Activated naive CD8-positive, alpha-beta T cell treated with anti-CD3 and anti-CD28 coated beads, Interleukin-2, amount 10 ng/mL, durations not matched to agents 7 days and 5 days (primary cell): ENCODE measurements at places on chromosomes 13 and 19. TPM values are rescaled to one million over a fixed set of nuclear protein-coding genes. Genes with fewer than 3 reads are reported as not detected.

DNA sequence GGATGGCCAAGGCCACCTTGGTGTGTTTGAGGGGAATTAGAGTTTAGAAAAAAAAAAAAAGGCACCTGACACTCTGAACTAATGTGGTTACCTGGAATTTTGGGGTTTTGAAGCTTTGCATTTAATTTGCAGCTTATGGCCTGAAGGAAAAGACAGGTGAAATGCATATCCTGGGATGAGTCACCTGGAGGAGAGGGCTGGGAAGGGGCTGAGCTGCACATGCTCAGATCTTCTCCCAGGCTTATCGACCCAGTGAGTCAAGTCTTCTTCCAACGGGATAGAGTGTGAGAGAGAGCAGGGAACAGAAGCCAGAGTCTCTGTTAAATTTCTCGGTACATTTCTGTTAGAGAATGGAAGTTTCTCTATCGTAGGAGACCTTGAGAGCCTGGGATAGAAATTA is 29.7 kb upstream of the ALOX5AP start:
- no peak for DNase-seq

GRCh38 chr19:42529248-42529764 is 1.0 kb upstream of the CEACAM1 start:
- DNase-seq, result peak; percentile 80

Gene WDR87
- total RNA-seq, result not detected

- no peak for DNase-seq
These were observed 13.5 kb upstream of the GAS6 start for GRCh38 chr13:113877149-113877990.

DNA sequence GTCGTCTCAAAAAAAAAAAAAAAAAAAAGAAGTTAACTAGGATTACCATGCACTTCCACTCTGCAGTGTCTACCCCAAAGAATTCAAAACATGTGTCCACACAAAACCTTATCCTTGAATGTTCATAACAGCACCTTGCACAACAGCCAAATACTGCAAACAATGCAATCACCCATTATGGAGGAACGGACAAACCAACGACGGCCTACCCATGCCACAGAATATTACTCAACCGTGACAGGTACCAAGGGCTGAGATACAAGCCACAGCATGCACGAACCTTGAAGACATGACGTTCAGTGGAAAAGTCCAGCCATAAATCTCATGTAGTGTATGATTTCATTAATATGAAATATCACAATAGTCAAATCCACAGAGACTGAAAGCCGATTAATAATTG is 3.0 kb upstream of the SHISA7 start:
- no peak for DNase-seq

Gene RNF113B
- not detected for total RNA-seq

DNA sequence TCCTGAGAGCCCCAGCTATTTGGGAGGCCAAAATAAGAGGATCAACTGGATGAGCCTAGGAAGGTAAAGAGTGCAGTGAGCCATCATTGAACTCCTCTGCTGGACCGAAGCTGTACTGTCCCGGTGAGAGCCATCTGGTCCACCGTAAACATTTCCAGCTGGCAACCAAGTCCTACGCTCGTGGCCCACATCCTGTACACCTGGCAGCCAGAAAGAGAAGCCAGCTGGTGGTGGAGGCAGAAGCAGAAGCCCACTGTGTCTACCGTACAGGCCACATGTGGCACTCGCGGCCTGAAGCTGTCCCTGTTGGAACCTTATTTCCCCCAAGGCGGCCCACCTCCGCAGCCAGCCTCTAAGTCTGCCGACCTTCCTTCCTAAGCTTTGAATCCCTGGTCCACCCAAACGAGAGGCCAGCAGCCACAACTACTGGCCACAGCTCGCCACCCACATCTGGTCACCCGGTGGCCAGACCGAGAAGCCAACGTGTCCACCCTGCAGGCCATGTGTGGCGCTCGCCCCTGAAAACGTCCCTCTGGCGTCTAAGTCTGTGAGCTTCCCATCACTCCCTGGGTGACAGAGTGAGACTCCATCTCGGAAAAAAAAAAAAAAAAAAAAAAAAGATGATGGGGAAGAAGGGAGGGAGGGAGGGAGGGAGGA is 14.2 kb upstream of the ZNF91 start:
- no peak for DNase-seq
